ENCODE measurements at places on chromosomes 2 and 18.

DNA sequence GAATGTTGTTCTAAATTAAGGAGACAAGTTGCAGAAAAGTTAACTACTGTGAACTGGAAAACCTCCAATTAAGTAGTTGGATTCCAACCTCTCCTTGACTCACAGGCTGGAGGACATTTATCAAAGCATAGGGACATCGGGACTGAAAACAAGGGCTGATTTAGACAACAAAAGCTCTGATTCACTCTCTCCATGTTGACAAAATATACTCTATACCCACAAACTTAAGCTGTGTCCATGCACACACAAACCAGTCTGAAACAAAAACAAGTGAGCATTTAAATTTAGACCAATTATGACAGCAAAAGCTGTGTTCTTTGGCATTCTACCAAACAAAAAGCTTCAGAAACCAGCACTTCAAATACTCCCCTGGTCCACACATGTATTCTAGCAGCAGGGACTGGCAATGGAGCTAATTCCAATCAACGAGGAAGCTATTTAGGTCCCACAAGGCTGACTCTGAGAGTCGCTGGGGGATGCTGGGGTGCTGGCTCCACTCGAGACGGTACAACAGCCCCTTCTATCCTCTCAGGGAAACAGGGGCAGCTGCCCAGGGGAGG lies 71.4 kb downstream of the NXPH2 start:
- peak; percentile 68 for DNase-seq

DNA sequence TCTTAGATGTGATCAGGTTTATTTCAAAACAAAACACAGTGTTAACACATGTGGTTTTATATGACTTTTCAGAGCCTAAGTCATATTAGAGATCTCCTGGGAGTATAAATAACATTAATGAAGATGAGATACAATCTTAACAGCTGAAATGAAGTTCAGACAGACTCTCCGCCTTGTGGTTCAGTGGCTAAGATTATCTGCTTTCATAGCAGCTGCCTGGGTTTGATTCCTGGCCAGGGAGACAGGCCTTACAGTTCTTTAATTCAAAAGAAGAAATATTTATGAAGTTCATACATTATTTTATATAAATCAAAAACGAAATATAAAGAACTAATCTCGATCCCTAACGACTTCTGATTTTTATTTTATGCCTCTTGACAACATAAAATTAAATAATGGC lies 35.2 kb upstream of the TTC32 start:
- no peak for DNase-seq

DNA sequence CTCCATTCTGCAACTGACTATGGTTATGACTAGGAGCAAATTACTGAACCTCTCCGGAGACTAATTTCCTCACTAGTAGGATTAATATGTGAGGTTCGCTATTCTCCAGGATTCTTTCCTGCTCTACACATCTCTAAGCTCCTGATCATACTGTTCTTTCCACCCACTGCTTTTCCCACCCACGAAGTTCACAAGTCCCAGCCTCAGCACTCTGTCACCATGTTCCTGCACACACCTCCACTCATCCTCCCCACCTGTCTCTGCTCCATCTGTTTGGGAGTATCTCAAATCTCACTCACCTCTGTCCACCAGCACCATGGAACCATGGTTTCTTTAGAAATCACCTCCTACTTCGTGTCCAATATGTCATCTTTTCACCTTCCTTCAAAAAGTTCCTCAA lies 185.3 kb downstream of the LRATD1 start:
- DNase-seq: no peak

DNA sequence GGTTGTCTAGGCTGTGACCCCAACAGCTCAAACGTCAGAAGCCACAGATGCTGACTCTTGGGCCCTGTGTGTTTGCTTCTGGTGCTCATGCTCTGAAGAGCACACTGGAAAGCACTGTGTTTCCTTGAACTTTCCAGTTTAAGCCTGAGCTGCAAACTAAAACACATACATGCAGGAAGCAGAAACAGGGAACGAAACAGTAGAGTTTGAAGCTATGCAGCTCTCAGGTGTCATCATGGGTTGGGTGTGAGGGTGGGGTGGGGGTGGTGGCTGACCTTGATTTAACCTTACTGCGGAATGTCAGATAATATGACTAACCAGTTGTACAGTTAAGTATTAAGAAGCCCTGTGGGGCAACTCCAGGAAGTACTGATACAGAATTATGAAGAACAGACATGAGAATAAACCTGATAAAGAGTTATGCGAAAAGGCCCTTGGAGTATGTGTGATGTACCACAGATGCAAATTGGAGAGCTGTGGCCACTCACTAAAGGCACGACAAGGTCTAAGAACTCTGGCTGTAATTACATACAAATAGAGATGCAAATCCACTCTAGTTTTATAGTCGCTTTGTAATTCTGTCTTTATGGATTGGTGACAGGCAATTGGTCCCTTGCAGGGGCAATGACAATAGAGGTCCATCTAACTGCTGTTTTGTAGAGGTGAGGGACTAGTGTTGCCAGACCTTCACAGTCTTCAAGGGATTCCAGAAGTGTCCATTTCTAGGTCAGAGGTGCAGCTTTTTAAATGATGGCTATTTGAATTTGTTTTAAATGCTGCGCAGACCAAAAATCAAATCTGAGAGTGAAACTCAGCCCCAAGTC lies 273.1 kb downstream of the NAPG start:
- DNase-seq: no peak

- no peak for DNase-seq
These were observed 140.8 kb upstream of the IL1R2 start for GRCh38 chr2:101850991-101851390.

DNA sequence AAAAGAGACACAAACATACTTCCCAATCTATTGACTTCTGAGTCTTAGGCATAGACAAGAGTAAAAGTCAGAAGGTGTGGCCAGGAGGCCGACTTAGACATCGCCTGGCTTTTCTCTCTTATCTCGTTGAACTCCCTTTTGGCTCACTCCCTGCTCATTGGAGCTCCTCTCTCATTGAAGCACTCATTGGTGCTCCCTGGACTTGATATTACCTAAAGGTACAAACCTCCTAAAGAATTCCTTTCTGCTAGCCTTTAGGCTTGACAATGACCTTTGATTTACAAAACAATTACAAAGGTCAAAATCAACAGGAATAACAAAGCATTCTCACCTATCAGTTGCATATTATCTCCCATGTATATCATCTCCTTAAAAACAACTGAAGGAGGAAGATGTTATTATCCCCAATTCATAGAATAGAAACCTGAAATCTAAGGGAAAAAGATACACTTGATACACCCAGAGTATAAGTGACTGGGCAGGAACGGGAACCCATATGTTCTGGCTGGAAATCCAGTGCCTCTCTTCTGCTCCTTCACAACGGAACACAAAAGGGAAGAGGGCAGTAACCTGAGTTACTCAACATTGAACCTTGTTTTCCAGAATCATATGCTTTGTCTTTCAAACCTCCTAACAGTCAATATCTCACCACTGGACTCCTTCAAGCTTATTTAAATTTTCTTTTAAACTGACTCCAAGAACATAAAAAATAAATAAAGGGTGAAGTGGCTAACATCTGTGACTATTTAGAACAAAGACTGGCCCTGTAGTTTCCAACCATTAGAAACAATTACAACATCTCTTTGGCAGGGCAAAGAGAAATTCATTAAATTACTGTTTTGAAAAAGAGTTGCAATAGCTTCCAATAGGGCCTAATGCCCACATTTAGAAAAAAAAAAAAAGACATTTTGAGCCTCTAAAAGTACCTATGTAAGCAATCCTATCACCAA lies 1247.9 kb downstream of the LRP1B start:
- no peak for DNase-seq

DNA sequence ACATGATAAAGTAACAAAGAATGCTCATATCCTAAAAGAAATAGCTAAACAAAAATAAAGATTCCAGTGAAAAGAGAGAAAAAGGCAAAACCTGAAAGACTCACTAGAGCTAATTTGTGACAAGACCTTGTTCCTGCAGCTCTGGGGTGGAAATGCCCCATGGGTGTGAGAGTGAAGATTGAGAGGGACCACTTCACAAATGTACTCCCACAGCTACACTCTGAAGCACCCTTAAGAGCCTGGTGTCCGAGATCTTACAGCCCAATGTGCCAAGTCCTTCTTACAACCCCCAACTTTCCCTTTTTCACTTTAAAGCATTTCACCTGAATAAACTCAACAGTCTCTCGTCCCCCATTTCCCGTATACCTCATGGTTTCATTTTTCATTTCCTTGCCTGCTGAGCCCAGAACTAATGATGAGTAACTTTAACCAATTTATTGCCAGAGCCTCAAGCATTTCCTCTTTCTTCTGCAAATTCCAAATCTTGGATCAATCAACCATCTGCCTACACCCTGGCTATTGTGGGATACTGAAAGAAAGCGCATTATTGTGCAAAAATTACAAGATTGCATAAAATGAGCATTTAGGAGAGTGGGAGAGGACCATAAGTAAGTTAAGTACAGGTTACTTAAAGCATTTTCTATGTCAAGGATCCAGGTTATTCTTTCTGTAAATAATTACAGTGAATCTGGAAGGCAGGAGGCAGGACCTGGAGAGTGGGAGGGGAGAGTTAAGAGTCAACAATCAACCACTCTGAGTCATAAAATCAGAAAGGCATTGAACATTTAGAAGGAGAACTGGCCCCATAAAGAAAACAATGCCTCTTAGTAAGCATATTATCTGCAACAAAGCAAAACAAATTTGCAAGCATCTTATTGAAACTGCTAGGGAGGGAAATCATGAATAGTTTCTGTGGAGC lies 804.4 kb upstream of the CELF4 start:
- DNase-seq: peak; percentile 1

DNA sequence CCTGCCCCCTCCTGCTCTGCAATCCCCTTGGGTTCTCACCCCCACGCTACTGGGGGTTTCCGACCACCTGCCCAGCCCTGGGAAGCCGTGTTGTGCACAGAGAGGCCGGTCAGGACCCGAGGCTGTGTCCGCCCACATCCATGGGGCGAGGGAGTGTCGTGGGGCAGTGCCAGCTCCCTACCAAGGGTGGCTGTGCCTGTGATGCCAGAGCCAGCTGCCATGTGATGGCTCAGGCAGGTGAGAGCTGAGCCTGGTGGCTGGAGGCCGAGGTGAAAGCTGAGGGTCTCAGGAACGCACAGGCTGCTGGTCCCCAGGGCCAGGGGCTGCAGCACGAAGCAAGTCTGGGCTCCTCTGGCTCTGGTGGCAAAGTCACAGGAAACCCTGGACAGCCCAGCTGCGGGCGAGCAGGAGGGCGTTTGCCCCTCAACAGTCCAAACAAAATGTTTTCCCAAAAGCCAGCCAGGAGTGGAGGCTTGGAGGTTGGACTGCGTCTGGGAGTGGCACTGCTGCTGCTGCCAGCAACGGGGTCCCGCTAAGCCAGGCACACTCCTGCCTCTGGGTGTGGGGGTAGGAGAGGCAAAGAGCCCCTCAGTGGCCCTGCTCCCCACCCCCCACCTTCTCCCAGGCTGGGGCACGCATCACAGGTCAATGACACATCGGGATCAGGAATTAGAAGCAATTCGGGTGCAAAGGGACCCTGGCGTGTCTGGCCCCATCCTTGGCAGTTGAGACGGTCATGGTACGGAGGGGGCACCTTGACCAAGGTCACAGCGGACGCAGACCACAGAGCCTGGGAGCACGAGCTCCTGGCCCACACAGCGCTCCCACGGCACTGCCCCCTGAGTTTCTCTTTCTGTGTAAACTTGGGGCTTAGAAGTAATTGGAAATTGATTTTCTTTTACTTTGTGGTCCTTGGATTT lies 72.4 kb upstream of the GPC1 start:
- no peak for DNase-seq

GRCh38 chr2:42962508-42962953 lies 170.1 kb upstream of the HAAO start:
- DNase-seq: no peak

GRCh38 chr2:200860092-200860795 lies 4.2 kb downstream of the CLK1 start:
- no peak for DNase-seq

- DNase-seq: peak; percentile 9
These were observed 52.5 kb downstream of the USP40 start for GRCh38 chr2:233513953-233514655.

- no peak for DNase-seq
These were observed 671.1 kb downstream of the RNF144A start for GRCh38 chr2:7588295-7588694.

GRCh38 chr2:67485431-67485830 lies 88.3 kb downstream of the ETAA1 start:
- DNase-seq: no peak

DNA sequence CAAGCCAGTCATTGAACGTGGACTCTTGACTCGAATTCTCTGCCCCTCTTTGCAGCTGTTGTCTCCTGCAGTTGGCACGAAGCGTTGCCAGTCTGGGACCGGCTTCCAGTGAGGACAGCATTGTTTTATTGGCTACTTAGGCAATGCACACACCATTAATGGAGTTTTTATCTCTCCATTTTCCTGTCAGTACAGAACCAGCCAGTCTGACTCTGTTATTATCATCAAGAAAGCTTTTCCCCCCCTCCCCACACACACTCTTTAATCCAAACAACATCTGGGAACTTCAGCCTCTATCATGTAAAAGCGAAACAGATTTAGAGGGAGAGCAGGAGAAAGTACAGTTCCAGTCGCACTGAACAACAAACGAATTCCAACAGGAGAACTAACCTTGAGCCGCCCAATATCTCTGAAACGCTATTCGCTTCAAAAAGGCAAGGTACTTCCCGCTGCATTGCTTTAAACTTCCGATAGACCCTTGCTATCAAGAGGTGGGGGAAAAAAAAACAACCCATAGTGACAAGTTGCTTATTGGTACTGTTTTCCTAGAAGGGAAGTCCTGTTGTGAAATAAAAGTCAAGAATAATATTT lies 38.2 kb downstream of the ACVR1 start:
- peak; percentile 82 for DNase-seq

- no peak for DNase-seq
These were observed 52.2 kb upstream of the OTOS start for GRCh38 chr2:240192661-240193060.

DNA sequence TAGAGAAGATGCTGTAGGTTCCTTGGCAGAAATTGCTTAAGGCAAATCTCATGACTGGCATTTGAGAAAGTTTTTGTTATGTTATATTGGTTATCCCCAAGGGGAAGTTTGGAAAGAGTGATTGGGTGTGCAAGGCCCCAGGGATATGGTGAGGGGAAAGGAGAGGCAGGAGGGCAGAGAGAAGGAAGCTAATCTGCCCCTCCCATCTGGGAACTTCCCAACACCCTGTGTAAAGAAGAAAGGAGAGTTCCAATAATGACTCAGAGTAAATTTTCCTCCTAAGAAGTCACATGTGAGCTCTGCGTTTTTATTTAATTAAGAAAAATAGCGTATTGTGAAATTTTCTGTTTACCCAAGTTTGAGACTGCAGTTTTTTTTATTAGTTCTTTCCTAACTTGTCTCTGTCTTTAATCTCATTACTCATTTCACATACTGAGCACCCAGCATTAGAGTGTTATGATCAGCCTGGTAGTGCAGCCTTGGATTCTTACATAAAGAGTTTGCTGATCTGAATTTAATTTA lies 3.1 kb upstream of the KYNU start:
- no peak for DNase-seq

All from NCI-H2081 (cell line).